ENCODE measurements at places on chromosomes 2 and 18.

DNA sequence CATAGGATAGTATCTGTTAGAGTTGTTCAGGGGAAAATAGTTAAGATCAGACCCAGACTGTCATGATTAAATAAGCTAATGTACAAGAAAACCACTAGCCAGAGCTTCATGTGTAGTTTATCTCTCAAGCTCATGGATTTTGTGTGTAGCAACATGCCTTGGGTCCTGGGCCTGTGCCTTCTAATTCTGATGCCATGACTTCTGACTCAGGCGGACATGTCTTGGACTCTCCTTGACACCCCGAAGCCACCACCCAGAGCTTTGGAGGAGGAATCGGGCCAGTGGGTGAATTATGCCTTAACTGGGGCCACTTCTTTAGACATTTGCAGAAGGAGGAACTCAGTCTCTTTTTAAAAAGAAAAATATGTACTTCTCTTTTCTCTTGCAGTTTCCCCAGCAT is 68.7 kb downstream of the NPAS2 start:
- no peak for DNase-seq

GRCh38 chr2:170313347-170313991 is 135.5 kb downstream of the MYO3B start:
- peak; percentile 18 for DNase-seq

GRCh38 chr18:62814132-62814759 is 98.9 kb downstream of the PHLPP1 start:
- no peak for DNase-seq

DNA sequence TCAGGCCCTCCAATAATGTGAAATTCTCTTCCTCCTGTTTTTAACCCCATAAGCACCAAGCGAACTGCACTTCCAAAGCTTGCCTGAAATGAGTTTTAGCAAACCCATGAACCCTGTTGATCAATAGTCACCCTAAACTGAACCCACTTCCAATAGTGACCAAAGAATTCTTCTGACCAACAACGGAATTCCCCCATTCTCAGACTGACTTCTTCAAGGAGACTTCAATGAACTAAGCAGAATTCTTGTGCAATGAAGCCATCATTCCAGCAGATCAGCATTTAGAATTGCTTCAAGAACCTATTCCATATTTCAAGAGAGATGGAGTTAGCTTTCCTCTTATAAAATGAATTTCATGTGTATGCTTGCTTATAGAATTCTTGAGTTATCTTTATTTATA is 176.9 kb upstream of the FN1 start:
- no peak for DNase-seq

DNA sequence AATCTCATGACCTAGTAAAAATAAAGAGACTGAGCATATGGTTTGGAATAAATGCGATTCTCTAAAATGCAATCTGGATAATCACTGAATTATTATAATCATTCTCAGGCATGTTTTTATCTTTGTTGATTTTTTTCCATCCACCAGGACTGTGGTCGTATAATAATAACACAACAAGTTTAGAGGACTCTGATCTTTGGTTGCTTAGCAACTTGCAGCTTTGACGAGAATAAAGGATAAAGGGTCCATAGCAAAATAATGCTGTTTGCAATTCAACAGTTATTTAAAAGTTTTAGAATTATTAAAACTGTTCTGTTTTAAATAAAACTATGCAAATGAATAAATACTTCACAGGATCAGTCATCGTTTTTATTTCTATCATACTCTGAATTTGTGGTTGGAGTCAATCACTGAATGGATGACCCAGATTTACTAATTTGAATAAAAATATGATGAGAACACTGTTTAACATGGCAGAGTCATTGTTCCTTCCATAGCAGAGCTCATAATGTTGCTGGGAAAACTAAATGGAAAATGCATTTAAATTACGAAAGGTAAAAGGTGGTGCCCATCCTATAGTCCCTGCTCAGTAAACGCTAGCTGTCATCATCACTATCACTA is 29.3 kb downstream of the DNER start:
- DNase-seq = no peak

DNA sequence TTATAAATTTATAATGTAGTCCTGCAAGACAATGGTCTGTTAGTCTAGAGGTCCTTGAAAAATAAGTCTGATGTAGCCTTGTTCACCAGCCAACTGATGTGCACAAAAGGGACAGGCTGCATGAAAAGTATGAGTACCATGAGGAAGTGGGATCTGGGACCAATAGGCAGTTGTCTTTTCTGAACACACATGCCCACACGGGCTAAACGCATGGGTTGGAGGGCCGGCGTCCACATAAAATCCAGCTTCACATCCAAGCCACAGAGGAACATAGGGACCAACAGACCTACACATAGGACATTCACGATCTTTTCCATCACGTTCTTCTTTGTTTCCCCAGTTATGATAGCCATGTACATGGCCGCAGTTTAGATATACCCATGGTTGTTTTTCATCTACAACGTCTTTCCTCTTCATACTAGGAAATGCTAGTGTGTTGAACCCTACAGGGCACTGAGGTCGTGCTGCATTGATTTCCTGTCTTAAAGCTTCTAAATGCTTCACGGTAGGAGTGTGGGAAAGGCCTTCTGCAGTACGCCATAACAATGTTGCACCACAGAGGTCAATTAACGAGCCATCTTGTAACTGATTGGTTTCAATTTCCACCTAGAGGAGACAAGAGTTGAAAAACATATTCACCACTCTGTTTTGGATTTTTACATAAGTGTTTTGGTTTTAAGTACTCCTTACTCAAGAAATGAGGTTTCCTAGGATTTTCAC is 49.4 kb downstream of the PELI1 start:
- DNase-seq = no peak

All from neural crest cell (in vitro differentiated cells).